ENCODE measurements at places on chromosomes 5 and 9.
A peak's percentile ranks its signal among the peaks of the same experiment; 100 is the strongest.

DNA sequence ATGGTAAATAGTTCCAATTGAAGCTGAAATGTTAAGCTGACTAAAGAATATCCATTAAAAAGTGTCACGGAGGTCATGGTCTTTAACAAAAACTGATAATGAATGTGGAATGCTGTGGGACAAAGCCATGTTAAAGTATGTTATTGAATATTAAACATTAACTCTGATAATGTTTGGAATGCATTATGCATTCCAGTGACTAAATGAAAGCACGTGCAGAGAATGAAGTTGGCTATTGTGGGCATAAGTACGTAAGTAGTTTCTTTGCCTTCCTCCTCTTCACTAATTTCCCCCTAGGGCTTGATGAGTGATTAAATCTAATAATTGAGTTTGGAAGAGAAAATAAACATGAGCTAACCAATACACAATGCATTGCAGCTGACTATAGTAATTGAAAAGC is 640.4 kb upstream of the CDH10 start:
- DNase-seq, result no peak

DNA sequence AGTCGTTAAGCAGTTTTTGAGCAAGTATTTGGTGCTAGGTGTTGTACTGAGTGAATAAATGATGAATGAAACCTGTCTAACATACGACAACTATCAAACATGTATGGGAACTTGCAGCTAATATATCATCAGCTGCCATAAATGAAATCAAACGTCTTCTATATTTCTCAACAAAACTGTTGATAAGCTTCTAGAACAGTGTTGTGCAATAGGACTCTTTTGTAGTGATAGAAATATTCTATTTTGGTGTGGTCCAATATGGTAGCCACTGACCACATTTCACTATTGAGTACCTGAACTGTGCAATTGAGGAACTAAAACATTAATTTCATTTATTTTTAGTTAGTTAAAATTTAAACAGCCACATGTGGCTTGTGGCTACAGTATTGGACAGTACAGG is 16.3 kb upstream of the FYB1 start:
- no peak for DNase-seq

GRCh38 chr9:130590305-130590704 is 10.9 kb downstream of the FUBP3 start:
- no peak for DNase-seq

DNA sequence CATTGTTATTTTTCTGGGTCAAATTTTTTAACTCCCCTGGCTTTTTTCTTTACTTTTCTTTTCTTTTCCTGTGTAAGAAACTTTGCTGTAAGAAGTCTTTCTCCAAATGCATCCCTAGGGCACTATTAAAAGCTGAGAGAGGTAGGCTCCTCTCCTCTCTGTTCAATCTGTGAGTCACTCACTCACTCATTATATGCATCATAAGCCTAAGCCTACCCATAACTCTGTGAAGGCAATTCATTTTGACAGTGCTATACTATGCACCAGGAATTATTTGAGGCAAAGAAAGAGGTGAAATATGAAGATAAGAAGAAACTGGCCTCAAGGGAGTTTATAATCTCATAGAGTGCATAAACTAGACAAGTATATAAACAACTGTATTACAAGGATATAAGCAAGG is 67.9 kb upstream of the PRR16 start:
- DNase-seq, result peak; percentile 76

DNA sequence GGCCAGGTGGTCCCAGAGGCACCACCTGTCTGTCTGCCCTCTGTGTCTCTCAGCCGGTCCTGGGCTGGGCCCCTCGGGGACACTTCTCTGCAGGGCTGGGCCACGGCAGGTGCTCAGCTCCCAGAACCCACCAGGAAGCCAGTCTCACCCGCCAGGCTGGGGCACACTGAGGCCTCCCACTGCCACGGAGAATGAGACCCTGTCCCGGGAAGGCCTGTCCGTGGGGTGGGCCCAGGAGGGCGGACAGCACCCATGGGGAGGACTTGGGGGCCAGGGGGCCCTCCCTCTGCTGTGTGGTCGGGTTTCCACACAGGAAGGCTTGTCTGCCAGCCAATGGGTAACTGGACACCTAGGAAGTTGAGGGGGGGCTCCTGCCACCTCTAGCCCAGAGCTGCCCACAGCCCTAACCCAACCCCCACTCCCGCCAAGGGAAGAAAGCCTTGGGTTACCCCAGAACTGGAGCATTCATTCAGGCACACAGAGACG is 4.1 kb upstream of the TUBB4B start:
- no peak for DNase-seq

- DNase-seq, result peak; percentile 30
Measured at GRCh38 chr5:172235132-172235780, 41.3 kb downstream of the EFCAB9 start.

DNA sequence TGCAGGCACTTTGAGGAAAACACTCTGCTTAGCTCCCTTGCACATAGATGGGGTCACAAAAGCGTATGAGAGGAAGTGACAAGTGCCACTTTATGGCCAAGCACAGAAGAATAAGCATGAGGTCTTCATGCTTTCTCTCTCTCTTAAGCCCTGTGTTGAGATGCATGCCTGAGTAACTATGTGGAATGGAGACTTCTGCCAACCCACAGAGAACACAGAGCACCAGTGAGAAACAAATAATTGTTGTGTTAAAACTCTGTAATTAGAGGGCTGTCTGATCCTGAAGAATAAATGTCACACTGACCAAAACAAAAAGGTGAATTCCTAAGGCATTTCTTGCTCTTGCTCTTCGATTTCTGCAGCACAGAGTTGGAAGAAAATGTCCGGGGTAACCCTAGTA is 488.5 kb downstream of the CTNND2 start:
- no peak for DNase-seq

DNA sequence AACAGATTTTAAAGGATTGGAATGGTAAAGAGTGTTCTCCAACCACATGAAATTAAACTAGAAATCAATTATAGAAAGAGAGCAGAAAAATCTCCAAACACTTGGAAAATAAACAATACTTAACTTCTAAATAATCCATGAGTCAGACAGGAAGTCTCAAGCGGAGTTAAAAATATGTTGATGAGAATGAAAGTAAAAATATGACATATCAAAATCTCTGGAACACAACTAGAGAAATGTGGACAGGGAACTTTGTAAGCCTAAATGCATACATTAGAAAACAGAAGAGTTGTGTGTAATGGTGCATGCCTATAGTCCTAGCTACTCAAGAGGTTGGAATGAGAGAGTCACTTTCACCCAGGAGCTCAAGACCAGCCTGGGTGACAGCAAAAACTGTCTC is 47.9 kb upstream of the ZNF618 start:
- DNase-seq, result peak; percentile 19

- peak; percentile 47 for DNase-seq
Measured at GRCh38 chr5:58012102-58012501, 447.8 kb downstream of the PLK2 start.

- DNase-seq, result peak; percentile 42
Measured at GRCh38 chr9:83706676-83707517, 861 bp downstream of the UBQLN1 start.

DNA sequence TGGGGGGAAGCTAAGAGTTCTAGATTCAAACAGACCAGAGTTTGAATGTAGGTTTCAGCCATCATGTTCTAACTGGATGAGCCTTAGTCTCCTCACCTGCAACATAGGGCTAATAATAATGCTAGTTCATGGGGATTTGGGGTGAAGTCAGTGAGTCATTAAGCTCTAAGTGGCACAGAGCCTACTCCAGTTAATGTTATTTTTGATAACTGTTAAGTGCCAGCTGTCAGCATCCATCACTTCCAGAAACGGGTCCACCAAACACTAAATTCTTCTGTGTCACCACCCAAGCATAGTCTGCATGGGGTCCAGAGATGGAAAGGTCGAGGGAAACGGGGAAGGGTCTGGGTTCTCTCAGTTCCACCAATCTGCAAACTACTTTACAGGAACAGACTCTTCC is 1.8 kb upstream of the TSC1 start:
- DNase-seq, result peak; percentile 21

- peak; percentile 76 for DNase-seq
Measured at GRCh38 chr9:16133556-16134227, 580.8 kb downstream of the CCDC171 start.

GRCh38 chr9:120423812-120424211 is 156.2 kb downstream of the CDK5RAP2 start:
- DNase-seq, result no peak

DNA sequence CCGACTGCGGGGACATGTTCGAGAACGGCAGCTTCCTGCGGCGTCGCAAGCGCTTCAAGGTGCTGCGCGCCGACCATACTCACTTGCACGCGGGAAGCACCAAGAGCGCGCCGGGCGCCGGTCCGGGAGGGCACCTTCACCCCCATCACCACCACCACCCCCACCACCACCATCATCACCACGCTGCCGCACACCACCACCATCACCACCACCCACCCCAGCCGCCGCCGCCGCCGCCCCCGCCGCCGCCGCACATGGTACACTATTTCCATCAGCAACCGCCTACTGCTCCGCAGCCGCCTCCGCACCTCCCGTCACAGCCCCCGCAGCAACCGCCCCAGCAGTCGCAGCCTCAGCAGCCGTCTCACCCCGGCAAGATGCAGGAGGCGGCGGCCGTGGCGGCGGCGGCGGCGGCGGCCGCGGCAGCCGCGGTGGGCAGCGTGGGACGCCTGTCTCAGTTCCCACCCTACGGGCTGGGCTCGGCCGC is 514 bp downstream of the FOXB2 start:
- DNase-seq, result no peak

GRCh38 chr9:34709196-34709978 is 549 bp downstream of the CCL21 start:
- DNase-seq, result no peak

- no peak for DNase-seq
Measured at GRCh38 chr9:86577420-86578333, 223.5 kb upstream of the TUT7 start.

GRCh38 chr9:91161465-91162300 is 200.0 kb downstream of the AUH start:
- no peak for DNase-seq

GRCh38 chr9:129822898-129823541 is 916 bp downstream of the TOR1A start:
- peak; percentile 50 for DNase-seq

- no peak for DNase-seq
Measured at GRCh38 chr5:6187501-6187900, 190.8 kb downstream of the MED10 start.

DNA sequence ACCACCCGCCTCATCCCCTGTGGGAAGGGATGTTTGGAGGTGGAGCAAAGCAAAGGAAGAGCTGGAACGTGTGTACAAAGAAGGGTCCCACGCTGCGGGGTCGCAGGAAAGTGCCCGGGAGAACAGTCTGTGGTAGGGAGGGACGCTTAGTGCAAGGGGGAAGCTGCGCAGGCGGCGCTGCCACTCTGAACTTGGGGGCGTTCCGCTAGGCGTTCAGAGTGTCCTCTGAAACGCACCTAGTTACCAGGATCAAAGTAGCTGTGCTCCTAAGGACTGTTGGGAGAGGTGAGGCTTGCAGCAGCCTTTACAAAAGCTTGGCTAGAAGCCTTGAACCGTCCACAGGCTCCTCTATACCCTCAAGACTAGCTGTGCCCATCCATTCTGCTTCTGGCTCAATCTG is 29.3 kb upstream of the PDE8B start:
- no peak for DNase-seq

GRCh38 chr5:20601678-20602100 is 613.7 kb upstream of the CDH18 start:
- no peak for DNase-seq

DNA sequence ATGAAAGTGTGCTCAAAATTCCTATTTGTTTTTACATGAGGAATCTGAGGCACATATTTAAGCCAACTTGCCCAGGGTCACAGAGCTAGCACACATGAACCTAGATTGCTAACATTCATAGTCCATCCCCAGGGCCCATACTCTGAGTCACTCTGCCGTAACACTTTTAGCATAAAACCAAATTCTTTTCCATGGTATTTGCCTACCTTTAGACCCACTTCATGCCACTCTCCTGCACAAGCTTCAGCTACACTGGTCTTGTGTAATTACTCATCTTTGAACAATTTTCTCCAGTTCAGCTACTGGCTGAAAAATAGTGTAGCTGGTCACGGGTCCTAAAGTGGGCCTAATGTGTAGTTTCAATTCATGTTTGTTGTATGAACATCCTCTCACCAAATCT is 200.7 kb downstream of the SLC12A2 start:
- no peak for DNase-seq

GRCh38 chr5:86645885-86646284 is 28.1 kb downstream of the COX7C start:
- DNase-seq, result no peak

- no peak for DNase-seq
Measured at GRCh38 chr9:114002986-114003350, 75.1 kb downstream of the AMBP start.

DNA sequence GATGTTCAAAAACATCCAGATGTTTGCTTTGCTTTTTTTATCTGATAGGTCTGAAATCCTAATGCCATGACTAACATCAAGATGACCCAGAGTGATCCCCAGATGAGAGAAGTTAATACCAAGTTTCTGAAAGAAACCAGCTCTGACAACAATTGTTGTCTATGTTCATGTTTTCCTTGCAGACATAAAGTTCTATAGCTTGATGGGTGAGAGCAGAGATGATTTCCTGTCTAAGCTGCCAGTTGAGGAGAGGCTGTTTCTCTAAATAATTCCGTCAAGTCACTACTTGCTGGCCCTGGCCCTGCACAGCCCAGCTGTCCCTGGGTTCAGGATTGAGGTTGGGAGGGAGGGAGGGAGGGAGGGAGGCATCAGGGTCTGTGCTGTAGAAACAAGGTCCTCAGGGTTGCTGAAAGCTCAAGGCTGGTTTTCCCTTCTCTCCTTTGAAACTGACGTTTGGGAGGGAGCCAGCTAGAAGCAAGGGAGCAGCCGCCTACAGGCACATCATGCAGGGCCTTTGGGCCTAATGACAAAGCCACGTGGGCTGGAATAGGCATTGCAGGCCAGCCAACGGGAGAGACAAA is 3.9 kb downstream of the SPARC start:
- peak; percentile 67 for DNase-seq

DNA sequence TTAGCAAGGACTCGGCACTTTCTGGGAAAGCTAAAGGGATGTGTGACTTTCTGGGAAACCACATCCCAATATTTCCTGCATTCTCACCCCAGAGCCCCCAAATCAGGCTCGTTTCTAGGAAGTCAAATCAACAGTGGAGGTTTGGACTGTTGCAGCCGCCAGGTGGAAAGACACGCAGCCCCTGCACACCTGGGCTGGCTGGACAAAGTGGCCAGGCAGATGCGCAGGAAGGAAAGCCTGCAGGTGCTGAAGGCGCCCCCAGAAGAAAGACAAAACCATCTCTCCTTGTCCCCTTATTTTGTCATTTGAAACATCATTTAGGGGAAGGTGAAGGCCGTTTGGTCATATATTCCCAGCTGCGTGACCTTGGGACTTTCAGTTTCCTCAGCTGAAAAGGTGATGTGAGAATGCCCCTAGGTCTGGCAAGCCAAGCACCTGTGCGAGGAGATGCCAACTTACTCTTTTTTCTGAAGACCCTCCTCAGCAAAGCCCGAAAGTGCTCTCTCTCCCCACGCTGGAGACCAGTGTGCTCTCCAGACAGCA is 97.9 kb upstream of the CPEB4 start:
- DNase-seq, result no peak

GRCh38 chr9:128182893-128183588 is 8.3 kb downstream of the CIZ1 start:
- peak; percentile 42 for DNase-seq

- DNase-seq, result no peak
Measured at GRCh38 chr5:9722601-9723180, 92.5 kb upstream of the TAS2R1 start.
